Astrocyte of the spinal cord (primary cell): ENCODE measurements at places on chromosomes 1 and 21.

- DNase-seq = peak; percentile 79
Observed at GRCh38 chr1:228459091-228459993, 27.8 kb upstream of the RNF187 start.

DNA sequence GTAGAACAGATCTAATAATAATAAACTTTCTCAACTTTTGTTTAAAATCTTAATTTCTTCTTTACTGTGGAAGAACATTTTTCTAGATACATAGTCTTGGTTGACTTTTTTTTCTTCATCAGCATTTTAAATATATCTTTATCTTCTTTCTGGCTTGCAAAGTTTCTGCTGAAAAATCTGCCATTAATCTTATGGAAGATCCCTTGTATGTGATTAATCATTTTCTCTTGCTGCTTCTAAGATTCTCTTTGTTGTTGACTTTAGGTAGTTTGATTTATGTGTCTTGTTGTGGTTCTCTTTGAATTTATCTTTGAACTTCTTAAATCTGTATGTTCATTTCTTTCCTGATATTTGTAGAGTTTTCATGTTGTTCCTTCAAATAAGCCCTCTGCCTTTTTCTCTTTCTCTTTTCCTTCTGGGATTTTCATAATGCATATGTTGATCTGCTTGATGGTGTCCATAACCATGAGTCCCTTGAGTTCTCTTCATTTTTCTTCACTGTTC, 657.6 kb upstream of the CXADR start:
- no peak for DNase-seq

DNA sequence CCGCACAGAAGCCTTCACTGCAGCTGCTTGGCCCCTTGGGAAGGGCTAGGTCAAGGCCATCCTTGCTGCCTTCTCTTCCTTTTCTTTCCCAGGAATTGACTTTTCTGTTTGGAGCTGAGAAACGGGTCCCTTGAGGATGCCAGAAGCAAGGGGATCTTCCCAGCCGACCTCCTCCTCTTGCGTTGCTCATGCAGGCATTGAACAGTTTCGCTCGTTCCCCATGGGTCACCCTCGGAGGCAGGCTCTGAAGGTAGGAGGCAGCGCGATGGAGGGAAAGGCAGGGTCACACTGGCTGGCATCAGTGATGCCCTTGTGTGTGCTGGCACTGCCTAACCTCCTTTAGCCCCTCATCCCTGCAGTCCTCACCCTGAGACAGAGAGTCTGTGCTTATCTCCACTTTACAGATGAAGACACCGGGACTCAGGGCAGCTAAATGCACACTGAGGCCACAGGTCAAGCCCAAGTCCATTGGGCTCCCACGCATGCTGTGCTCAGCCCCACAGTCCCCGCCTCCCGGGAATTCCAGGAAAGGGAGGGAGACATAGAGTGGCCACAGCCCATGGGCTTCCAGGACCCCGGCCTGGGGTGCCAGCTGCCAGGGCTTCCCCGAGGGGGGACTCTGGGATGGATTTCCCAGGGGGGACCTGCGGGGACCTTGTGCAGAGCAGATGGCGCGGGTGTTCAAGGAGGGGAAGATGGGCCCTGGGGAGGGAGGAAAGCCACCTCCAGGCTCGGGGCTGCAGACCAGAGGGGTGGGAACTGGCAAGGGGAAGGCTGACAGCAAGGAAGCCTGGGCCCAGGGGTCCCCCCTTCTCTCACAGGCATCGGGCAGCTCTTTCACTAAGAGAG, 90.2 kb downstream of the SPSB1 start:
- DNase-seq = no peak

DNA sequence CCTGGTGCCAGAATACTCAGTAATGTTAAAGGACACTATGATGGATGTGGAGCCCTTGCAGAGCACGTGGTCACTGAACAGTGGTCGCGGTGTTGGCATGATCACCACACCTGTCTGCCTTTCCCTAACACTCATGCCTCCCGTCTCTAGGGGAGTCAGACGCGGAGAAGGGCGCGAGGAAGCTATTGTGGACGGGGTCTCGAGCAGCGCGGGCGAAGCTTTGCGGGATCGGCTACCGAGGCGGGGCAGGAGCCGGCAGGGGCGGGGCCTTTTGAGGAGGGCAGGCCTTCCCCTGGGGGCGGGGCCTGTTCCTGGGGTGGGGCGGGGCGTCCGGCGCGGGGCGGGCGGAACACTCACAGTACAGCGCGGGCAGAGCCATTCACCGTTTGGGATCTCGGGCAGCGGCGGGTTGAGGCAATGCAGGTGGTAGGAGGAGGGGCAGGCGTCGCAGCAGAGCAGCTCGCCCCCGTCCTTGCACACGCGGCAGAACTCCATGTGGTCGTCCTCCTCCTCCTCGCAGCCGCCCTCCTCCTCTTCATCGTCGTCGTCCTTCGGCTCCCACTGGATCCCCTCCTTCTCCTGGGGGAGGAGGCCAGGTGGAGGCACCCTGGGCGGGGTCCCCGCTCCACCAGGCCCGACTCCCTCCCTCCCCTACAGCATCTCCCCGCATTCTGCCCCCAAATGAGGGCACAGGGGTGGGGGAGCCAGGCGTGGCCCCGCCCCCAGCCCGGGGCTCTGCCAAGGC, 31.5 kb downstream of the CHD5 start:
- peak; percentile 13 for DNase-seq

DNA sequence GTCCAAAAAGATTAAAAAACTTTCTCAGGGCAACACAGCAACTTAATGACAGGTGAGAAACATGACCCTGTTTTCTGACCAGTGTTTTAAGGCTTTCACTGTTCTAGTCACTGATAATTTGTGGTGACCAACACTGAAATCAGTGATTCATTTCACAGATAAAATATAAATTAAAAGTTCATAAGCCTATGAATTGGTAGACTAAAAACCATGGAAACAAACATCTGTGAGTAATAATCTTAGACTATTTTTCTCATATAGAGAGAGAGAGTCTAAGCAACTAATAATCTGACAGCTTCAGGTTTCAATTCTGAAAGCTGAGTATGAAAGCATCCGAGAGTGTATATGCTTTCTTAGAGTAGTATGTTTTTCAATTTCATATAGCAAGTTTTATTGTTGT, 536.9 kb downstream of the ADGRL2 start:
- DNase-seq = no peak

- DNase-seq = no peak
Observed at GRCh38 chr1:36961062-36961615, 73.2 kb downstream of the GRIK3 start.

GRCh38 chr21:38683222-38683621, 122.5 kb upstream of the ETS2 start:
- DNase-seq = no peak

- peak; percentile 81 for DNase-seq
Observed at GRCh38 chr1:24150234-24151174, 7.6 kb upstream of the IL22RA1 start.

DNA sequence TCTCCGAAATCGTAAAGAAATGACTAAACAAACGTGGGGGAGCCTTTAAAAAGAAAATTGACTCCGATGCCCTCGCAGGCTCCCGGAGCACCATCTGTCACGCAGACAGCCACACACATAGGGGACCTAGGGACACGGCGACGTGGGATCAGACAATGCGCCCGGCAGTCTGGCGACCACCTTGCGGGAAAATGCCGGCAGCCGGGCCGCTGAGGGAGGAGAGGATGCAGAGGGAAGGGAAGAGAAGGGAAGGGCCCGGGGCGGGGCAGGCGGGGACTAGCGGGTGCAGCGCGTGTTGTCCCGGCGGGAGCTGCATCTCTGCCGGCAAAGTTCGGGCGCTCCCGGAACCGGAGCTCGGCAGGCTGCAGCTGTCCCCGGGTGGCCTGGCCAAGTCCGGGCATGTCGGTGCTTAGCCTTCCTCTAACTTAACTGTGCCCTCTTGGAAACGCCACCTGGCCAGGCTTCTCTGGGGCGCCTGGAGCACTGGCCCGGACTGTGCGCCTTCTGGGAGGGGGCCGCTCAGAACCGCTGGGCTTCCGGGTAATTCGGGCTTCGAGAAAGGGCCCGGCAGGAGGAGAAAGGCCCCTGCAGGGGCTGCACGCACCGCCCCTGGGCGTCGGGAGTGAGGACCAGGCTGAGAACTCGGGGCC, 1.8 kb downstream of the NHLH2 start:
- DNase-seq = no peak

- no peak for DNase-seq
Observed at GRCh38 chr1:25586181-25586588, 30.4 kb upstream of the MAN1C1 start.

DNA sequence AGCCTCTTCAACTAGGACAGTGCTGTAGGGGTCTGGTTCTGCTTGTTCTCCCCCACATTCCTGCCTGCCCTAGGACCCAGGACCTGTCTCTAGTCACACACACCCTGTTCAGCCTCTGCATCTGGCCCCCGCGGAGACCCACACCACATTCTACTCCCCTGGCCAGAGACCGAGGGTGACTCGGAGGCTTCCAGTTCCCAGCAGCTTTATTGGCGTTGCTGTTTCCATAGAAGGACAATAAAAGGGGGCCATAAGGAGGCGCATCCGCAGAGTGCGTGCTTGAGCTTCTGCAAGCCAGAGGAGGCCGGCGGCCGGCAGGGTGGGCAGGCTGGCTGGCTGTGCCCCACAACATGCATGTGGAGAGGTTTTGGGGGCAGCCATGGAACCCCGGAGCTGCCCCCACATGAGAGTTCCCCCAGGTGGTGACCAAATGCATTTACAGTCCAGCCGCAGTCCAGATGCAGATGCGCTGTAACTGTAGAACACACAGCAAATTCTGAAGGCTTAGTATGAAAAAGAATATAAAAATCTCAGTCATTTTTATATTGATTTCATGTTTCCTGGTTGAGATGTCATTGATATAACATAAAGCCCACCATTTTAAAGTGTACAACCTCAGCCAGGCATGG, 52.4 kb downstream of the PDE9A start:
- DNase-seq = no peak

- no peak for DNase-seq
Observed at GRCh38 chr1:16090076-16090826, 16.8 kb upstream of the FAM131C start.

DNA sequence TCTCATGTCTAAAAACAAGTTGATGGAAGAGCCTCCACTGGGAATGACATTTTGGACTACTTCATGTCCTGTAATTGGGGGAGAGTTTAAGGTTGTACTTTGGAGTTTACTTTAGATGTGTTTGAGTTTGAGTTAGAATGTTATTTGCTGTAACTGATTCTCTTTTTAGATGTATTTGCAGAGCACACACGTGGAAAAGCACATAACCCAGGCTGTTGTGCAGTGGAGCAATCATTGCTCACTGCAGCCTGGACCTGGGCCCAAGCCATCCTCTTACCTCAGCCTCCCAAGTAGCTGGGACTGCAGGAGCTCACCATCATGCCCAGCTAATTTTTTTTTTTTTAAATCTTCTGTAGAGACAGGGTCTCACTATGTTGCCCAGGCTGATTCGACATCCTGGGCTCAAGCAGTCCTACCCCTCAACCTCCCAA, 36.7 kb upstream of the SH3D21 start:
- DNase-seq = peak; percentile 29

- peak; percentile 76 for DNase-seq
Observed at GRCh38 chr1:171081314-171081753, 9.4 kb upstream of the FMO3 start.

DNA sequence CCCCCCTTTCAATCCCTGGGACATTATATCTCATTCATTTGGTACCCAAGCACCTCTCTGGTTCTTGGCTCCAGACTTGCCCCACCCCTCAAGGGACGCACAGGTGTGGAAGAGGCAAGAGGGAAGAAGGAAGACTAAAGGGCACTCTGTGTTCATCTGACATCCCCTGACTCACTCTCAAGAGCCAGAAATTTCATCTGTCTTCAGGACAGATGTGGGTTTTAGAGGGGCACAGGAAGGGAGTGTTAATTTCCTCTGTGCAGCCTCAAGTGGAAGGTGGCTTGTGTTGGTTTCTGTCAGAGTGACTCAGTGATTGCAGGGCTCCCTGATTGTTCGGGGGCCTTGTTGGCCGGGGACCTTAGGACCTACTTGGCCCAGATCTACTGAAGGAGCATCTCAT, 2.4 kb downstream of the C2CD4D start:
- no peak for DNase-seq

GRCh38 chr1:41362357-41362721, 1.1 kb downstream of the FOXO6 start:
- no peak for DNase-seq

DNA sequence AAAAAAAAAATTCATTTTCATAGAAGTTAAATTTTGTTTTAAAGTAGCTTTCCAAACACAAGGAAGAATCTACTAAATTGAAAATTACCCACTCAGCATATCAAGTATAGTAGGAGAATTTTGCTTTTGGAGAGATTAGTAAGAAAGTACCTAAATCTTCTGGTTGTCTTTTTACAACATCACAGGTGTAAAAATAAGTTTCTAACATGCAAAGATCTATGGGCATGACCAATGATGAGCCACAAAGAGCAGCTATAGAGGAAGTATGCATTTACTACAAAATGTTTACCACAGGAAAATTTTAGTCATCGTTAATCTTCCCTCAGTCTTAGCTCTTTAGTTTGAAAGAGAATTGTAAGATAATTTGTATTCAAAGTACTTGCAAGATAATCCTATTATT, 28.1 kb downstream of the ANGPTL3 start:
- DNase-seq = no peak

GRCh38 chr1:8969937-8970336, 24.3 kb downstream of the CA6 start:
- no peak for DNase-seq

DNA sequence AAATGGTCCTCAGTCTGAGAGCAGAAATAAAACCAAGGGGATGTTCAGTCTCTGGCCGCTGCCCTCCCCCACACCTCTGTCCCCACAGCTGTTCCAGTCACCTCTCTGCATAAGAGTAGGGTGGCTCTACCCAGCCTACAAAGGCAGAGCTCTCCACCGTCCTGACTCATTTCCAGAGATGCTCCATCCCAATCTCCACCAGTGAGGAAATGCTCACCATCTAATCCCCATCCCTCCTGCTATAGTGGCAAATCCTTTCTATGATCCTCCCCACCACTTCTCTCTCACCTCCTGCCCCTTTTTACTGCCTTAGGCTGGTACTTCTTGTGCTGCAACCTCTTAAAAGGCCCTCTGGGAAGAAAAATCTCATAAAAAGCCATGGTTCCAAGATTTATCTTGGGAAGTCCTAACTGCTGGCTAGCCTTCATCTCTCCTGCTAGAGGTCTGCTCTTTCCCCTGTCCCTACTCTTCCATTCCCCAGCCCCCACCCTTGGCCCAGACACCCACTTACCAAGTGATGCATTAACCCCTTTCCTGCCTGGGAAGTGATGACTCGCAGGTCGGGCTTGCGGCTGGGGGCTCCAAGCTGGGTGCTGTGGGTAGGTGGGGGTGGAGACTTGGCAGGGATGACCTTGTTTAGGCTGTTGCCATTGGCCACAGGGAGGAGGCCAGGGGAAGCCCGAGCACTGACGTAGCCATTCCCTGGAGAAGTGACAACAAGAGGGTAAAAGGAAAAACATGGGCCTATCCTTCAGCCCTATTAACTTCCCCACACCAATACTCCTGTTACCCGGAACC, 23.9 kb downstream of the MEF2D start:
- peak; percentile 79 for DNase-seq

- no peak for DNase-seq
Observed at GRCh38 chr1:245776694-245777332, 622.0 kb downstream of the KIF26B start.

- DNase-seq = peak; percentile 79
Observed at GRCh38 chr1:76330991-76331603, 256.6 kb downstream of the ST6GALNAC3 start.

GRCh38 chr1:232591344-232591743, 38.6 kb downstream of the SIPA1L2 start:
- DNase-seq = no peak
